ENCODE measurements at places on chromosomes 1 and 21. TPM values are rescaled to one million over a fixed set of nuclear protein-coding genes. Genes with fewer than 3 reads are reported as not detected.

The MROH7 gene
- 0.07 TPM for total RNA-seq

The NENF gene
- 36.1 TPM for total RNA-seq

The NPHS2 gene
- not detected for total RNA-seq

The TRIM17 gene
- total RNA-seq = 2.8 TPM

The NR1I3 gene
- total RNA-seq = not detected
